ENCODE measurements at places on chromosomes 2 and 18.

GRCh38 chr18:58996131-58996641 is 131.5 kb downstream of the ZNF532 start:
- peak; percentile 57 for DNase-seq

DNA sequence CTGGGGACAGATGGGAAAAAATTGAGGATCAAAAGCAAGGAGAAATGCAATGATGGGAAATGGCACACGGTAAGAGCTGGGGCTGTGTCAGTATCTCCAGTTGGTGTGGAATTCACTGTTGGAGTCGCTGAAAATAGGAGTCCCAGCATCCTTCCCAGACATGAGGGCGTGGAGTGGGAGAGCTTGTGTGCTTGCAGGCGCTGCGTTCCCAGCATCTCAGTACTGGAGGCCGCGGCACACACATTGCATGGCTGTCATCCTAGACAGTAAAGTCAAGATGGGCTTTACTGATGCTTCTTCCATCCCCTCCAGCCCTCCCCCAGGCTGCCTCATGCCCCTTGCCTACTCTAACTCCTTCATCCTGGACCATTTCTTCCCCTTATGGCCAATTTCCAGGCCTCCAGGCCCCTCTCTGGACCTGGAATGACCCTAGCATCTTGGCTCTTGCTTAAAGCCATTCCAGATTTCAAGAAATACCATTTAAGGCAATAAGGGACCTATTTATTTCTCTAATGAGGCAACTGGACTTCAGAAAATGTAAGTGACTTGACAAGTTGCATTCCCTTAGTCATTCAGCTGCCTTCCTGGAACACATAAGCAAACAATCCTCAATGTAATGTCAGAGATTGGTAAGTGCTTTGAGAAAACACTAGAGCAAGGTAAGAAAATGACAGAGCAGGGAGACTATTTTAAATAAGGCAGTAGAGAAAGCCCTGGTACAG is 70.5 kb upstream of the TTC39C start:
- DNase-seq, result peak; percentile 54

DNA sequence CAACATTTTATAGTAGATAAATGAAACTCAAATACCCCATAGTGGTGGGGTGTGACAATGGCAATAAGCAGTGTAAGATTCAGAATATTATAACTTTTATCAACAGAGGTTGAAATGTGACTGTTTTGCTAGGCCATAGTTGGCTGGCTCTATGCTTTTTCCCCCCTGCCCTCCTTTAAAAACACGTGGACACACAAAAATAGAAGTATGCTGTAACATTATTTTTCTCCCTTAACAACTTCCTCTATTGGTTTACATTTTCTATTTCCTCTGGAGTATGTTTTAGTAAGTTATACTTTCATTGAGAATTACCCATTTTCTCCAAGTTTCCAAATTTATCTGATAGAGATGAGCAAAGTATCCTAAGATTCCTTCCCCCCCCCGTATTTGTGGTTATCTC is 31.1 kb downstream of the NDUFAF7 start:
- no peak for DNase-seq

DNA sequence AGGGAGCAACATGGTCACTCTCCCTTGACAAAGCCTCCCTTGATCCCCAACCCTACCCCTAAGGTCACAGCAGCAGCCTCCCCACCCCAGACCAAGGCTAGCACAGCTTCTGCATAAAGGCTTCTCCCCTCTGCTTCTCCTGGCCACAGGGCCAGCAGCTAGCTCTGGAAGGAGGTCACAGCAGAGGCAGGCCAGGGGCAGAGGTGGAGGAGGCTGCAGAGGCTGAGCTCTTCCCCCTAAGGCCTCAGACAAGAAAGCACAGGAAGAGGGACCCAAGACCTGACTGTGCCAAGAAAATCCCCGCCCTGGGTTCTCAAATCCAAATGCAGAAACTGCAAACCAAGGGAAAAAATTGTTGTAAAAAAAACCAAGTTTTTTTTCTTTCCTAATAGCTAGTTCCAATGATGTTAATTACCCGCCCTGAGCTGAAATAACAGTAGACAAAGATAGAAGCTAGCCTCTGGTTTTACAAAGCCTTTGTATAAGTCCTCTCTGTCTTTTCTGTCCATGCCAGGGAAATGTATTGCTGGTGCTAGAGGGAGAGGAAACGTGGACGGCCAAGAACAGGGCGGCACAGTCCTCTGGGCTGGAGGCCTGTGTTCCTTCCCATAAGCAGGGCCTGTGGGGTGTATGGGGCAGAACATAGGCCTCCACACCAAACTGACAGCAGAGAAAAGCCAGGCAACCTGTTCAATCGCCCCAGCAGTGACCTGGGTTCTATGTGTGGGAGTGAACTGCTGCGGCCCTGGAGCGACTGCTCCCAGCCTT is 79.5 kb downstream of the POLR1A start:
- no peak for DNase-seq

Data from HFFc6 (cell line).